IPS DF 6.9 (cell line): ENCODE measurements at places on chromosomes 3 and 15.

GRCh38 chr15:57772223-57772957 lies 65.9 kb downstream of the POLR2M start:
- peak; percentile 43 for DNase-seq
- H3K27me3 ChIP-seq, result no peaks in the 10 kb centered on the region
- H3K4me1 ChIP-seq, result no peaks in the 10 kb centered on the region
- no peak overlapping the region for H3K27ac ChIP-seq
- no peaks in the 10 kb centered on the region for H3K36me3 ChIP-seq

DNA sequence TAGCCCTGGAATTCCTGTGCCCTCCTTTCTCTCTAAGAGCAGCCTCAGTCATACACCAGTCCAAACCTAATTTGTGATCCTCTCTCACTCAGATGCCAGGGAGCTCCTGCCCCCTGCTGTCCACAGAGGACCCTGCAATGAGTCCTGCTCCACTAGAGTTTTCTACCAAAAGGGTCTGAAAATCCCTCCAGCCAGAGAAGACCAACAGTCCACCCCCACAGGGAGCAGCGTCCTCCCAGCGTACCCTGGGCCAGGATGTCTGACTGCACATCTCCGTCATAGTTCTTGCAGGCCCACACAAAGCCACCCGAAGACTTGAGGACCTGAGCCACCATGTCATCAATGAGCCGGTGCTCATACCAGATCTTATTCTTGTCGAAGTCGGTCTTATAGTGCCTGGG lies 15.4 kb downstream of the IDH2 start:
- H3K4me3 ChIP-seq, result no peak overlapping the region
- peaks cover 3% of the 10 kb centered on the region; the same call in 1 of the 2 replicates for H3K4me1 ChIP-seq
- no peak for DNase-seq
- H3K27me3 ChIP-seq, result no peaks in the 10 kb centered on the region
- peaks cover 9% of the 10 kb centered on the region; the same call in 1 of the 2 replicates for H3K36me3 ChIP-seq

DNA sequence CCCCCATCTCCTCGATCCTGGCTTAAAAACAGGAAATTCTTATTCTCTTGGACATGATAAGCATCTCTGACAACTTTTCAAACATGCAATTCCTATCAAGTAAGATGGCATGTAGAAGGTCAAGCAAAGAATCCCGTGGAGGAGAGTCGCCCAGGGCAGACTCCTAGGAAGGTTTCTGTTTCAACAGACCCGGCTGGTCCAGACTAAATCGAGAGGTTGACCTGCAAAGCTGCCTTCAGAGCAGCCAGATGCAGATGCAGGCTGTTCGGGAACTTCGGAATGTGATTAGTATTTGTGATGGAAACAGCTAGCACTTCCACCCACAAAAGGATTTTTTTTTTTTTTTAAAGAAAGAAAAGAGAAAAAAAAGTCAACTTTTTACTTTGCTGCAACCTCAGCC lies 216.8 kb downstream of the NR1D2 start:
- peaks cover 5% of the 10 kb centered on the region; the same call in 1 of the 2 replicates for H3K4me1 ChIP-seq
- H3K36me3 ChIP-seq, result no peaks in the 10 kb centered on the region
- DNase-seq, result no peak
- no peak overlapping the region for H3K4me3 ChIP-seq
- H3K27ac ChIP-seq, result no peak overlapping the region

- peak overlapping the region; percentile 7; the same call in 1 of the 2 replicates for H3K4me3 ChIP-seq
- no peak overlapping the region for H3K27ac ChIP-seq
- no peaks in the 10 kb centered on the region for H3K36me3 ChIP-seq
Observed at GRCh38 chr15:40283615-40284300, 894 bp upstream of the ANKRD63 start.

- no peak overlapping the region for H3K27ac ChIP-seq
- no peaks in the 10 kb centered on the region for H3K36me3 ChIP-seq
- H3K4me1 ChIP-seq, result no peaks in the 10 kb centered on the region
Observed at GRCh38 chr3:127062926-127063325, 80.0 kb downstream of the PLXNA1 start.

DNA sequence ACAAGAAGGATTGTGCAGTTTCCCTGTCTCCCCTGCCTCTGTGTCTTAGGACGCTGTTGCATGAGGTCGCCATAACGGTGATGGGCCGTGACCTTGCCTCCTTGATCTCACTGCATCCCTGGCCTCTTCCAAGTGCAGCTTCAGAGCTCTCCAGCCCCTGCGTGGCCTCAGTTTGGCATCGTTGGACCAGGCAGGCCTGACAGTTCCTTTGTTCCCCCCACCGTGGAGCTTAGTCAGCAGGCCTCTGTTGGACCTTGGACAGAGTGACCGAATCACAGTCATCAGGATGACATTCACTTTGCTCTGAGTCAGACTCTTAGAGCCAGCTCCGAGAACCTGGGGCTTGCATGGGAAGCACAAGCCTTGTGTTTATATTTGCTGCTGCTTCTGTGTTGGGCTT lies 139.4 kb downstream of the OPA1 start:
- no peak for DNase-seq
- H3K36me3 ChIP-seq, result no peaks in the 10 kb centered on the region
- H3K4me1 ChIP-seq, result peaks cover 1% of the 10 kb centered on the region; the same call in 1 of the 2 replicates
- H3K27ac ChIP-seq, result no peak overlapping the region

GRCh38 chr3:30598668-30599545 lies 7.5 kb upstream of the TGFBR2 start:
- H3K4me1 ChIP-seq, result no peaks in the 10 kb centered on the region
- no peaks in the 10 kb centered on the region for H3K27me3 ChIP-seq
- no peak overlapping the region for H3K4me3 ChIP-seq
- H3K27ac ChIP-seq, result no peak overlapping the region
